NCI-H1105 treated with DMSO at 0.1 percent for 48 hours (cell line): ENCODE measurements at places on chromosomes 11 and 22.

- DNase-seq: no peak
These were observed 6.5 kb downstream of the ALX4 start for GRCh38 chr11:44303401-44303938.

DNA sequence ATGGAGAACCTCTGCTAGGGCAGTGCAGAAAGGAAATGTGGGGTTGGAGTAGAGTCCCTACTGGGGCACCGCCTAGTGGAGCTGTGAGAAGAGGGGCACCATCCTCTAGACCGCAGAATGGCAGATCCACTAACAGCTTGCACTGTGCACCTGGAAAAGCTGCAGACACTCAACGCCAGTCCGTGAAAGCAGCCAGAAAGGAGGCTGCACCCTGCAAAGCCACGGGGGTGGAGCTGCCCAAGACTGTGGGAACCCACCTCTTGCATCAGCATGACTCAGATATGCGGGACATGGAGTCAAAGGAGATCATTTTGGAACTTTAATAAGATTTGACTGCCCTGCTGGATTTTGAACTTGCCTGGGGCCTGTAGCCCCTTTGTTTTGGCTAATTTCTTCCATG, 8.7 kb downstream of the TSKU start:
- no peak for DNase-seq

GRCh38 chr22:37661160-37661924, 2.8 kb downstream of the PDXP start:
- DNase-seq: peak; percentile 3

DNA sequence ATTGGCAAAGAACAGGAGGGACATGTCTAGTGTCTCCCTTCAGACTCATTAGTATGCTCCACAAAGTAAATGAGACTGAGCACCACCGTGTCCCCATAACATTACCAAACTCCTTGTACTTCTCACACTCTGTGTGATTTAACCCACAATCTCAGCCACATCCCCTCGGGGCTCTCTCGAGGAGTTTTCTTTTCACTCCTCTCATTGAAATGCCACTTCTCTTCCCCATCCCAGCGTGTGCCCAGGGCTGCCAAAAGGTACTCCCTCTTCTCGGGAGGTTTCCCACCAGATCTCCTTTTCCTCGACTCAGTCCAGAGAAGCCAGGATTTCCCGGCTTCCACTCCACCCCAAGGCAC, 1.1 kb downstream of the RBFOX2 start:
- no peak for DNase-seq

DNA sequence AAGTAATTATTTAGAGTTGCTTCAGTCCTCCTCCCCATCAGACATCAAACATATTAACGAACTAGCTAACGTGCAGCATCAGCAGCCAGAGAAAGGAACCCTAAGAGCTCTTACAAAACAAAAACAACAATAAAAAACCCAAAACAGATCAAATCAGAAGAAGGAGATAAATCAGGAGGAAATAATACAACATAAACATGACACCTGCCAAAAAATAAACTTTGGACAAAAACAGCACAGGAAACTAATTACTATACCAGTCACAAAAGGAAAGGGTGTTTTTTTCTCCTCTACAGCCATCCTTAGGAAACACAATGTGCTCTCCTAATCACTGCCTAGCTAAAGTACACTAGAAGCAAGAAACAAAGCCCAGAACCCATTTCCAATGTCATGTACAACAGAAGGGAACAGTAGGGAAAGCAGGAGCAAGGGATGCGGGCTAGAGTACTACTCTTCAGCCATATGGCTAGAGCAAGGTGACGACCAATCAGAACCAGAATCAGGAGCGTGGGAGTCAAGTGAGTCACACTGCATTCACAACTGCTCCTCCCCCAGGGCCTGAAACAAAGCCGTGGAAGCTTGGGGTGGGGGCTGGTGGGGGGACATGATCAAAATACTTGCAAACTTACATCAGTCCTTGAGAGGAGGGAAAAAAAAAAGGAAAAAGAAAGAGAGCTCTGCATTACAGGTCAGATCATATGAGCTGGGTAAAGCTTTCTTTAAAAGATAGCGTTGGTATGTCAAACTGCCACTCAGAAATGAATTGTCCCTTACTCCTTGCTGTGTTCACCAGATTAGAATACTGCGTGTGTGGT, 60.4 kb downstream of the LARGE2 start:
- DNase-seq: no peak
